Activated T-cell treated with anti-CD3 and anti-CD28 coated beads, Interleukin-2, amount 50 U/mL, for 48 hours (primary cell): ENCODE measurements at places on chromosomes 3 and 15.

GRCh38 chr15:86077070-86077469 lies 2.6 kb upstream of the AGBL1 start:
- no peak for DNase-seq

- no peak for DNase-seq
These were observed 28.9 kb downstream of the TKT start for GRCh38 chr3:53226841-53227407.

GRCh38 chr15:25775317-25775912 lies 87.7 kb downstream of the ATP10A start:
- DNase-seq, result no peak

GRCh38 chr3:79521221-79521848 lies 246.5 kb downstream of the ROBO1 start:
- DNase-seq, result no peak

DNA sequence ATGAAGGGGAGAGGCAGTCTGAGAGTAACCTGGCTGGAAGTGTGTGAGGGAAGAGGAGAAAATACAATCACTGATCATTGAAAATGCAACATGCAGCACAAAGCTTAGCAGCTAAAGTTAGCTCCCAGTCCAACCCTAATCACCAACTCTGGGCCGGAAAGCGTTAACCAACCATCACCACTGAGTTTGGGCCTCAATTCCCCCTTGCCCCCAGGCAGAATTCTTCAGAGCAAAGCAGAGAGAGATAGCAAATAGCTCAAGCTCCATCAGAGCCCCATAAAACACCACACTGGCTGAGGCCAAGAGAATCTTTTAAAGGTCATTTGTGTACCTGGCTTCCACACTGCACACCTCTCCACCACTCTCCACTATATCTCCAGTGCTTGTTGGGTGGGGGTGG lies 16.2 kb upstream of the PDIA5 start:
- DNase-seq, result no peak

GRCh38 chr15:40244961-40245523 lies 6.2 kb downstream of the PAK6 start:
- no peak for DNase-seq

DNA sequence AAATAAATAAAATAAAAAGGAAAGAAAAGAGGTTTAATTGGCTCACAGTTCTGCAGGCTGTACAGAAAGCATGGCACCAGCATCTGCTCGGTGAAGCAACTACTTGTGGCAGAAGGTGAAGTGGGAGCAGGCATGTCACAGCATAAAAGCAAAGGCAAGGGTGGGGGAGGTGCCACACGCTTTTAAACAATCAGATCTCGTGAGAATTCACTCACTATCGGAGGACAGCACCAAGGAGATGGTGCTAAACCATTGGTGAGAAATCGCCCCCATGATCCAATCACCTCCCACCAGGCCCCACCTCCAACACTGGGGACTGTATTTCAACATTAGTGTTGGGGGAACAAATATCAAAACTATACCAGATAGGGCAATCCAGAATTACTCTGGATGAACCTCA lies 15.3 kb downstream of the SCG3 start:
- DNase-seq, result no peak

DNA sequence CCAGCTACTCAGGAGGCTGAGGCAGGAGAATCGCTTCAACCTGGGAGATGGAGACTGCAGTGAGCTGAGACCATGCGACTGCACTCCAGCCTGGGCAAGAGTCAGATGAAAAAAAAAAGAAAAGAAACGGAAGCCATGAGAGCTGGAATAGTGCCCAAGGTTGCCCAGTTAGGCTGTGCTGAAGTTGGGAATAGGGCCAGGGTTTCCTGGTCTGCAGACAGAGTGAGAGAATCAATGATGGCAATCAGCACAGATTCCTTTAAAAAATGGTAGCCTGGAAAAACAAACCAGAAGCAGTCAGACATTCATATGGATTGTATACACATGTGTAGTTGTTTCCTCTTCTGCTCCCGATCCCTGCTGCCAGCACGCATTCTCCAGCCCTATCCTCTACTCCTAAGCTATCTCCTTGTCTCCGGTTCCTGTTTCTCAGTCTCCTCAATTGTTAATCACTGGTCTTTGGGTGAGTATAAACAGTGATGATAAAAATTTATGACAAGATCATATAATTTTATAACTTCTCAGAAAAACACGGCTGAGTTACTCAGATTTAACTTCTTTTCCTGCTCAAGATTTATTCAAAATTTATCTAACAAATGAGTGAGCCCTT lies 316.2 kb upstream of the UMPS start:
- DNase-seq, result no peak

GRCh38 chr3:72133329-72134011 lies 348.5 kb upstream of the PROK2 start:
- no peak for DNase-seq

GRCh38 chr15:32029409-32029861 lies 880 bp upstream of the CHRNA7 start:
- peak; percentile 19 for DNase-seq

DNA sequence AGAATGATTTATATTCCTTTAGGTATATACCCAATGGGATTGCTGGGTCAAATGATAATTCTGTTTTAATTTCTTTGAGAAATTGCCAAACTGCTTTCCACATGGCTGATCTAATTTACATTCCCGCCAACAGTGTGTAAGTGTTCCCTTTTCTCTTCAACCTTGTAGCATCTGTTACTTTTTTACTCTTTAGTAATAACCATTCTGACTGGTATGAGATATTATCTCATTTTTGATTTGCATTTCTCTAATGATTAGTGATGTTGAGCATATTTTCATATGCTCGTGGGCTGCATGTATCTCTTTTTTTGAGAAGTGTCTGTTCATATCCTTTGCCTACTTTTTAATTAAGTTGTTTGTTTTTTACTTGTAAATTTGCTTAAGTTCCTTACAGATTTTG lies 1264.2 kb downstream of the OTOL1 start:
- no peak for DNase-seq

- no peak for DNase-seq
These were observed 283.1 kb upstream of the NR2F2 start for GRCh38 chr15:96047255-96047931.

GRCh38 chr3:169953462-169954141 lies 13.0 kb upstream of the SEC62 start:
- no peak for DNase-seq

- DNase-seq, result no peak
These were observed 266.2 kb downstream of the LSAMP start for GRCh38 chr3:116179091-116179490.

DNA sequence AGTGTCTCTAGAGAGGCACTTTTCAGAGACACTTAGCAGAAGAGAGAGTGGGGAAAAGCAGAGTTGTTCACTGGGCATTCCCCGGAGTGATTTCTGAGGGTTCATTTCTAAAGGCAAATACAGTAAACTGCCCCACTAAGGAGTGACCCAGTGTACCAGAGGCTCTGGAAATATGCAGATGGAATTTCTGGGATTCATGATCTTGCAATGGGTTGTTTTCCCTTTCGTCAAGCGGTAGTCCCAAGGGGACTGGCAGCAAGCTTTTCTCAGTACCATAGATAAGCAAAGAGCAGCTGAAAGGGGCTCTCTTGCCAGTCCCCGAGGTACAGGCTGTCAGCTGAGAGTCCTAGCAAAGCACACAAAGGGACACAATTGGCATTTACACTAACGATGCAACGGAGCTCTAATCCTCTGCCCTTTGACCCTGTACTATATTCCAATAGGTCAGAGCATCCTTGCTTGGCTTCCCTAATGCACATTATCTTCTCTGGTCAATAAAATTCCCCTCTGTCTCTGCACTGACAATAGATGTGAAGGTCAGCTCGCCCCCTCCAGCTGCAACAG lies 155.6 kb downstream of the SEMA6D start:
- DNase-seq, result no peak

DNA sequence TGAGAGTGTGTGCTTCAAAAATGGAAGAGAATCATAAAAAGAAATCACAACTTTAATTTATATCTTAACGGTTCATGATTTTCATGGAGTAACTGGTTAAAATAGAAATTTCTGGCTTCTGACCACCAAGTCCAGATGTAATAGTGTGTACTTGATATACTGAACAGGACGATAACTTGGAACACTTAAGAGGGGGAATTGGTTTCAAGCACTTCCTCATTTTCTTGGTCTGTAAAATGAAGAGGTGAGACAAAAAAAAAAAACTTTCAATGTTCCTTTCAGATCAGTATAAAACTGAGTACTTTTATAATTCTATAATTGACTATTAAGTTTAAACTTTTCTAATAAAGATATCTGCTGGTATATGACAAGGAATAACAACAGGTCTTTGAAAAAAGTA lies 64.0 kb upstream of the TRA2B start:
- no peak for DNase-seq

GRCh38 chr15:39593071-39593655 lies 12.3 kb downstream of the THBS1 start:
- no peak for DNase-seq

- no peak for DNase-seq
These were observed 1.8 kb upstream of the ATP10A start for GRCh38 chr15:25864966-25865365.

DNA sequence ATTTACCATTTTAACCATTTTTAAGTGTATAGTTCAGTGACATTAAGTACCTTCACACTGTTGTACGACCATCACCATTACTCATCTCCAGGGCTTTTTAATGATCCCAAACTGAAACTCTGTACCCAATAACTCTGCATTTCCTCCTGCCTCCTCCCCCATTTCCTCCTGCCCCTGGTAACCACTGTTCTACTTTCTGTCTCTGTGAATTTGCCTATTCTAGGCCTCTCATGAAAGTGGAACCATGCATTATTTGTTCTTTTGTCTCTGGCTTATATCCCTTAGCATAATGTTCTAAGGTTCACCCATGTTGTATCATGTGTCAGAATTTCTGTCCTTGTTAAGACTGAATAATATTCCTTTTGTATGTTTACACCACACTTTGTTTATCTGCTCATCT lies 154.2 kb downstream of the MECOM start:
- no peak for DNase-seq

GRCh38 chr3:25818335-25818734 lies 28.4 kb downstream of the OXSM start:
- no peak for DNase-seq

- DNase-seq, result no peak
These were observed 341.4 kb upstream of the SGO1 start for GRCh38 chr3:20527368-20527767.

- DNase-seq, result no peak
These were observed 28.8 kb upstream of the CCDC50 start for GRCh38 chr3:191300422-191300821.

DNA sequence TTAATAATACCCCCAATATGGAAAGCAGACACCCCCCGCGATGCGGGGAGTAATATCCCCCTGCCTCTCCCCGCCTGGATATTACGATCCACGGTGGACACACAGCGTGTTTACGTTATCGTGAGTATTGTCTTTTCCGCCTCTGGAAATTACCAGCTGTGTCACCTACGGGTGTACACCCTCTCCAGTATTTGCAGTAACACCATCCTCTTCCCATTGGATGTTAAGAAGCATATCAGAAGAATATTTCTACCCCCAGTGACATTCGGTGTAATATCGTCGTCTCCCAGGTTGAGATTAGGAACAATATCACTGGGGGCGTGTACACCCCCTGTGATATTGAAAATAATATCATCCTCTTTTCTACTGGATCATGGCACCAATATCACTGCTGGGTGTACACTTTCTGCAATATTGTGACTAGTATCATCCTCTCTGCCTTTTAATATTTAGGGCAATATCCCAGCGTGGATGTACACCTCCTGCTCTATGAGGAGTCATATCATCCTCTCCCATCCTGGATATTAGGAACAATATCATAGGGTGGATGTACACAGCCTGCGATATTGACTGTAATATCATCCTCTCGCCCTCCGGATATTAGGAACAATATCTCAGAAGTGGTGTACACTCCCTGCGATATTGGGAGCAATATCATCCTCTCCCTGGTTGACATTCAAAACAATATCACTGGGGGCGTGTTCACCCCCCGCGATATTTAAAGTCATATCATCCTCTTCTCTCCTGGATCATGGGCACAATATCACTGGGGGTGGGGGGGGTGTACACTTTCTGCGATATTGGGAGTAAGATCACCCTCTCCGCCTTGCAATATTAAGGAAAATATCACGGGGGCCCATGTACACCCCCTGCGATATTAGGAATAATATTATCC lies 20.3 kb upstream of the BMF start:
- DNase-seq, result no peak

DNA sequence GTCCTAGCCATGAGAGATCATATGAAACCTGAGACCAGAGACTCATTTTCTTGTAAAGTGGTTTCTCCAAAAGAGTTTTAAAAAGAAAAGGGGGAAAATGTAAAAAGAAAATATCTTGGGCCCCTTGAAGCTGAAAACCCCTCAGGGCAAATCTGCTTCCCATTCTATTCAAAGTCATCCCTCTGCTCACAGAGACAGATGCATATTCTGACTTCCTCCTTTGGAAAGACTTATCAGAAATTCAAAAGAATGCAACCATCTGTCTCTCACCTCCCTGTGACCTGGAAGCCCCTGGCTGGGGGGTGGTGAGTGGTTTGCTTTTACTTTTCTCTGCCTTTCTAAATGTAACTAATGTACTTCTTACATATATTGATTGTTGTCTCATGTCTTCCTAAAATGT lies 1154.8 kb downstream of the NSUN3 start:
- no peak for DNase-seq

- DNase-seq, result no peak
These were observed 122.5 kb downstream of the IGSF11 start for GRCh38 chr3:118912188-118912587.

- DNase-seq, result no peak
These were observed 119.9 kb downstream of the OPA1 start for GRCh38 chr3:193712938-193713337.

- no peak for DNase-seq
These were observed 3.6 kb upstream of the LIMD1 start for GRCh38 chr3:45590822-45591546.

DNA sequence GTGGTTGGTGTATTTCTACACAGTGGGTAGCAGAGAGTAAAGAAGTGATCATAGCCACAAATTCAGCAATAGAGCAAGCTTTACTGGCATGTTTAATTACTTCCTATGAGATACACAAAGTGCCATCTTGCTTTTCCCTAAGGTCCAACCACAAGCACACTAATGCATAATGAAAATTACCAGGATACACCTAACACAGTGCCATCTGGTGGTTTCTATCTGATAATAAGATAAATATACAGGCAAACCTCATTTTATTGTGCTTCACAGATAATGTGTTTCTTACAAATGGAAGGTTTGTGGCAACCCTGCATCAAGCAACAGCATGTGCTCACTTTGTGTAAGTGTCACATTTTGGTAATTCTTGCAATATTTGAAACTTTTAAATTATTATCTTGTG lies 223.0 kb downstream of the NSUN3 start:
- DNase-seq, result no peak
